Activated CD8-positive, alpha-beta memory T cell treated with anti-CD3 and anti-CD28 coated beads for 1 hour (primary cell): ENCODE measurements at places on chromosomes 7 and 10.

- DNase-seq = no peak
Observed at GRCh38 chr10:43254199-43254730, 12.6 kb downstream of the RASGEF1A start.

DNA sequence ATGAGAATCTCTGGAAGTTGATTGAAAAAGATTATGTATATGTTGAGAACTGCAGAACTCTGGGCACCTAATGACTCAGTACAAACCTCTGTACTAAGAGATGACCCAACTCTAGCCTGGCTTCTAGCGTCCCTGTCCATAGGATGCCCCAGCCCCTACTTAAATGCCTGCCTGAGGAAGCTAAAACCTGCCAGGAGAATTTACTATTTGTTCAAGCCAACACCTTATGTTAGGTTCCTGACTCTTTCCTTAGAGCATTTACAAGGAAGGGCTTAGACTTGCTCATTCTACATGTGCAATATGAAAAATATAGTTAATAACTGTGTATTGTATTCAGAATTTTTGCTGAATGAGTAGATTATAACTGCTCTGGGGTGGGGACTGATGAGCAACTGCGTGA is 37.5 kb upstream of the AOAH start:
- no peak for DNase-seq

DNA sequence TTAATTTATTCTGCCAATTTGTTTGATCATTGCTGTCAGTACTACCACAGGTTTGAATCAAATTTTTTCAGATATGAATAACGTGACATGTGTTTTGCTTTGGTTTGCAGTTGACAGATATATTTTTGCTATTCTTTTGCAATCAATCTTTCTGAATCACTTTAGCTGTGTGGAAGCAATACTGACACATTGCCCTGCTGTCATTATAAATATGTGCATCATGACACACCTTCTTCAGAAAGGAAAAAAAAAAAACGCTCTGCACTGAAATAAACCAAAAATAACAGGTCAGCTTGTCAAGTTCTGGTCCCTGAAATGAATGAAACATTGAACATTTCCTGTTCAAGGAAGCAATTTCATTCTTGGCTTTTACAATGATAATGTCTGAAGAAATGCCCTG is 93.8 kb upstream of the FAM13C start:
- no peak for DNase-seq

DNA sequence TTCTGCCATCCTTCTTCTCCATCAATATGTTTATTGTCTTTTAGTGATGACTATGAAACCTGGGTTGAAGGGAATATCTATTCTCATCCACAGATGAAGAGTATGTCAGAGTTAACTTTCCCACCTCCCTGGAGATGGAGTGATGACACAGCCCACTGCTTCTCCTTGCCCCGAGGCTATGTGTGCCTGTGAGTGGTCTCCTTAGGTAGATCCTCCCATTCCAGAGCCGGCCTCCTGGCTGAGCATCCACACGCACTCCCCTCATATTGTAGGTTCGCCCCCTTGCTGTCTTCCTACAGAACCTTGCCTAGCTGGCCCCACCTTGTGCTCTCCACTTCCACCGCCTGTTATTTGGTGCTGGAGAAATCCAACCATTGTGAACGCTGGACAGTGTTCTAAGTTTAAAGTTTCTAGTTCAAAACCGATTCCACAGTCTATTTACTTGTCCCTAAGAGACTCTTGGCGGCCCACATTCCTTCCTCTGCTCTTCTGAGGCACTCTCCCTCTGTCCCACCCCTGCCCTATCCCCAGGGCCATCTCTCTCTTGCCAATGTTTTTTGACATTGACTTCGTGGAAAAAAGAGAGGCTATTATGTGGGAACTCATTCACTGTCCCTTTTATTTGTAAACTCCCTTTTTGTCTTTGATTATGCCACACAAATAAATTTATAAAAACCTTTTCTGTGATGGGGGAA is 168.0 kb downstream of the ZNF438 start:
- DNase-seq = no peak

DNA sequence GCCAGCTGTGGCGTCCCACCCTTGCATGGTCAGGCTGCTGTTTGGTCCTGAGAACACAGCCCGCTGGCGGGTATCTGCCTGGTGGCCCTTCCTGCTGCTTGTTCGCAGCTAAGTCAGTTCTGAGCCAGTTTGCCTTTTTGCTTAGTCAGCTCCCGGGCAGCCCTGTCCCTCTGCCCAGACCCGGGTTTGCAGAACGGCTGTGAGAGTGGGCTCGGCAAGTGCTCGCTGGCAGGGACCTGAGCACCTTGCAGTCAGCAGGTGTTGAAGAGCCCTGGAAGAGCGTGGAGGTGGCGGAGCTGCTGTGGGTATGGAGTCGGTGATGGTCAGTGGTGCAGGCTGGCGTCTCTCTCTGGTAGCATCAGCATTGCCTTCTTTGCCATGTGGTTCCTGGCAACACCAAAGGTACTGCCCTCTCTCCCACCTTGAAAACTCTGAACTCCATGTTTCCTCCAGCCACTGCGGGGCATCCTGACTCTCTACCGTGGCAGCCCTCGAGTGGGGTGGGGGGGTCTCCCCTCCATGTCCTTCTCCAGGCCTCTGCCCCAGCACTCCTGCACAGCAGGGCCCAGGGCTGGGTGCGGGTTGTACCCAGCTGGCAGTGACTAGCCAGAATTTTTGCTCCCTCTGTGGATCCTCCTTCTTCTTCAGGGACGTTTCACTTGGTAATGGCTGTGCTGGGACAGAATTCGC is 4.6 kb downstream of the INPP5A start:
- no peak for DNase-seq

DNA sequence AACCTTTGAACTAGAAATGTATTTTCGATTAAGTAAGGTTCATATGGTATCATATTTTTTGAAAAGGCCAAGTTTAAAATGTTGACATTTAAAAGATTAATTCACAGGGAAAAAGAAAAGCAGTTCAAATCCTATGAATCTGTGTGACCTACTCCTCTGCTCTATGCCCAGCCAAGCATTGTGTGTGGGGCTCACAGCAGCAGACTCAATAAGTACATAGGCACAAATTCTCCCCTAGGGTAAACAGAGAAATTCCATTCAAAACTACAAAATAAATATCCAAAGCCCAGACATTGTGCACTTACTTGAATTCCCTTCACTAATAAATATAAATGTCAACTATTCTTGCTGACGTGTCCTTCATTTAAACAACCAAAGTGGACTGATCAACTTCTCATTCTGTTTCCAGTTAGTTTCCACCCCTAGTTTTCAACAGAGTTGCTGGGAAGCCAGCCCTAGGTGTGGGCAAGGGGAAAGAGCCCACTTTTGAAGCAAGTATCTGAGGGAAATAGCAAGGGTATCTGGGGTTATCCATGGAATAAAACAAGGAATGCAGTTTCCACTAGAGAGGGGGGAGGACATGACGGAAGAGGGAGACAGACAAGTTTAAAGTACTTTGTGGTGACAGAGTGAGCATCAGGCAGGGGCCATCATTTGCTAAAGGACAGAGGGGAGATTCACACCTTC is 533.3 kb downstream of the SORCS1 start:
- DNase-seq = no peak

DNA sequence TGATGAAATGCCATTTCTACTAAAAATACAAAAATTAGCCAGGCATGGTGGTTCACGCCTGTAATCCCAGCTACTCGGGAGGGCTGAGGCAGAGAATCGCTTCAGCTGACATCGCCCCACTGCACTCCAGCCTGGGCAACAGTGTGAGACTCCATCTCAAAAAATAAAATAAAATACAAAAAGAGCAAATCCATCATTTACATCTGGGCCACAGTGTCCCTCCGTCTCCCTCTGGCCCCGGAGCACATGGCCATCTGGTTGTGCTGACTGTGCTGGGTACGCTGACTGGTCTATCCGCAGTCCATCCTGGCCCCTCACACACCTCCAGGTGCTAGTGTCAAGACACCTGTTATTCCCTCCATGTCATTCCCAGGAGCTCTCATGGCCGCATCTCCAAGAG is 42.1 kb downstream of the KCNH2 start:
- no peak for DNase-seq

DNA sequence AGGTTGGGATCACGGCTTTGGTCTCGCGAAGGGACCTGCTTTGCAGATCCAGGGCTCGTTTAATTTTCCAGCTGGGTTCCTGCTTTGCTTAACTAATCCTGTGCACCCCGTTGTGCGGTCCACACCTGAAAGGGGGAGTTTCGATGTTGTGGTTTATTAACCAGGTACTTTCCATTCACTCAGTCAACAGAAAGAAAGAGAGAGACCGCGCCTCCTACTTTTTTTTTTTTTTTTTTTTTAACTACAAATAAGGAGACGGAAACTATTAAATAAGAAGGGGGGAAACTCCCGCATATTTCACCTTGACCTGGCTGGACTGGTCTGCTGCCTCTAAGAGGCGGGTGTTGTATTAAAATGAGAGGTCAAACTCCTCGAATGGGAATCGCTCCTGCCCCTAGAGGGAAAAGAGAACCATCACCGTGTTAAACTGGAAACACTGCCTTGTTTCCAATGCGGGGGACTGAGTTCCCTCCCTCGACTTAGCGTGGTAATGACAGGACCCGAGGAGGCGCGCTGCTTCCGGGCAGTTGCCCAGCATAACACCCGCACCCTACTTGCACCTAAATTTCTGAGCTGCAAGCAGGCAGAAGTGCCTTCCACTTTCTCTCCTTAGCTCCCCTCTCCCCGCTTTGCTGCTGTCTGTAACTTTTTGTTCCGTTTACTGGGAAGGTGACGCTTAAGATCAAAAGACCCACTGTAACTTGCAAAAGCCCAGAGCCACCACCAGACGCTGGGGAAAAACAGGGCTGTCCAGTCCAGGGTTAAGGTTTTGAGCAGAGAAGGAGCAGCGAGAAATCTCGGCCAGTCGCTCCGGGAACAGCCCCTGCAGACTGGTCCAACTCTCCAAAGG is 1.1 kb upstream of the ITGB8 start:
- DNase-seq = no peak

DNA sequence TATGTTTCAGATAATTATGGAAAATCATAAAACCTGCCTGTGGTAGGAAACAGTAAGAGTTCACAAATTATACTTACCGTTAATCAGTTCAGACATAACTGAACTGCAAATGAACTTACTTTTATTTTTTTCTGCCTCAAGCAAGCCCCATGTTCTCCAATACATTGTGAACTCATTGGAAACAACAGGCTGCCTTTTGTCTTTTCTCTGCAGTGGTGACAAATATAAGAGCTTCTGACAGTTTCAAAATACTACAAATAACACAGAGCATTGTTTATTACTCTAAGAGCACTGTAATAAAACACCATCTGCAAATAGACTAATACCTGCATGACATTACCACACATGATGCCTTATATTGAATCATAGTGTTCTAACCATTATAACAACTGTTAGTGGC is 94.0 kb upstream of the CDCA7L start:
- DNase-seq = no peak

DNA sequence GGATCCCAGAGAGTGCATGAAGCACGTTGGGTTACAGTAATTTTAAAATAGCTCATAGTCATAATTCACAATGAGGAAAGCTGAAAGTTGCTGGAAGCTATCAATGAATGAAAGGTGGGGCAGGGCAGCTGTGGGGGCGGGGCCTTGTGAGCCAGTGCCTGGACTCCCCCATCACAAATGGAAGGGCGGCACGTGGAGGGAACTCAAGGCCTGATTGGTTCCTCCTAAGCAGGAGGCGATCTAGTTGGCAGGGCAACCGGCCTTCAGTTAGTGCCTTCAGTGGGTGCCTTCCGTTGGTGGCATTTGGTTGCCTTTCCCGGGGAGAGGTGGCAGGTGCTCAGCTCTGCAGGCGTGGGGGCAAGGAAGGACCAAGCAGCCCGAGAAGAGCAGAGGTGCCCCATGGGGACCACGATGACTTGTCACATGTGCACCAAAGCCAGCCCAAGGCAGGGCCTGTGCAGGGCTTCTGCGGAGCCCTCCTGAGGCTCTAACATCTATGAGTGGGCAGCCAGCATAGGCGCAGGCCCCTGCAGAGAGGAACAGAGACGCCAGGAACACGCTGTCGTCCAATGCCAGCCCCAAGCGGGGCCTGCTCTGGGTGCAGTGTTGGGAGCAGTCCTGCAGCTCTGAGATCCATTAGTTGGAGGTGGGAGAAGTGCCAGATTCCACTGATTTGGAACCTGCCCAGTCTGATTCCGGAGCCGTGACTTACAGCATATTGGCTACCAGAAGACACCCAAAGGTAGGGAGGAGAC is 59.8 kb upstream of the PDSS1 start:
- DNase-seq = no peak

GRCh38 chr10:69636626-69637605 is 6.9 kb downstream of the FAM241B start:
- no peak for DNase-seq

DNA sequence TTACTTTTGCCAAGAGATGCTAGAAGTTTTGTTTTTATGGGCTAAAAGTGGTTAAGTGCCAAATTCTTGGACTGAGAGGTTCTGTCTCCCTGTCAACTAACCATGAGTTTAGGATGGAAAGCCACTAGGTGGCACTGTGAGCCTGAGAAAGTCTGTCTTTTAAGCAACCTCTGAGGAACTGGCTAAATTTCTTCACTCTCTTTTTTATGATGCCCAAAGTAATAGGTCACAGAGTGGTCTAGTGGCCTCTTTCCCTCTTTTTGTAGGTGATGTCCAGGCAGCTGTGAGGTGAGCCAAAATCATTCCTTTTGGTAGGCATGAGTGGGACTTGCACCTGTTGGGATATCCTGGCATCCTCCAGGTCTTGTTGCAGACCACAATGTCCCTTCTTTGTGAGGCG is 56.8 kb downstream of the SND1 start:
- peak; percentile 41 for DNase-seq

DNA sequence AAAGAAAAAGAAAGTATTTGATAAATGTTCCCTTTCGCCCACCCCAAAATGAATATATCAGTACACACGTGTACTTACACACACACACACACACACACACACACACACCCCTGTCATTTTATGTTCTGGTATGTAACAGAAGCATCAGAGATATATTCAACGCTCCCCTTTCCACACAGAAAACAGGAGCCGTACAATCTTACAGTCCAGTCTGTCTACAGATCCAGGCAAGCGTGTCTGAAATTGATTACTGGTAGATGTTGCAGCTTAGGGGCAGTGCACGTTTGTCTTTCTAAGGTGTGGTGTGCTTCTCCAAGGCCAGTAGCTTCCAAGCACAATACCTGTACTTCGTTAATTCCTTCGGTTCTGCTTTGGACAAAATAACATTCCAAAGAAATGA is 143.7 kb upstream of the RNF32 start:
- no peak for DNase-seq

DNA sequence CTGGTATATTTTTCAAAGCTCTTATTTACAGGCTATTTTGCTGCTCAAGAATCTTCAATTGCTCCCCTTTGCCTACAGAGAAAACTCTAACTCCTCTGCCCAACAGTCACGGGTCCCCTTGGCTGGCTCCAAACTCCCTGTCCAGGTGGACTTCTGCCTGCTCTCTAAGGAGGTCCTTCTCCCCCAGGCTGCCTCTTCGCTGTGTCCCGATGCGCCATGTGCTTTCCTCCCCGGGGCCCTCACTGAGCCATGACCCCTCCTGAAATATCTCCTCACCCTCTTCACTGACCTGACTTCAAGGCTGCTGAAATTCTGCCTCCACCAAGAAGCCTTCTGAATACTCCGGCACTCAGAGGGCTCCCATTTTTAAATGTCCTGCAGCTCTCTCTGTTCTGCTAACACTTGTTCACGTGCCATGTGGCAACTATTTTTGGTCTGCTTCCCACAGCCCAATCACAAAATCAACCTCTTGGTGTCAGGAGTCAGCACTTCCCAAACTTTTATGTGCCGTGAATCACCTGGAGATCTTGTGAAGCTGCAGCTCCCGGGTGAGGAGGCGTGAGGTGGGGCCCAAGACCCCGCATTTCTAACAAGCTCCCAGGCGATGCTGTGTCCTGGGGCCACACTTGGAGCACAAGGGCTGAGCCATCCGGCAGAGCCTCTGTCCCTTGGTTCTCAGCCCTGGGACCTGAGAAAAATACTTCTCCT is 85.7 kb upstream of the COL13A1 start:
- DNase-seq = no peak
